Activated naive CD4-positive, alpha-beta T cell treated with anti-CD3 and anti-CD28 coated beads for 36 hours (primary cell): ENCODE measurements at places on chromosomes 5 and 9. TPM values are rescaled to one million over a fixed set of nuclear protein-coding genes. Genes with fewer than 3 reads are reported as not detected.

- H3K27me3 ChIP-seq: peaks cover 3% of the 10 kb centered on the region
- H3K4me3 ChIP-seq: no peak overlapping the region
- H3K36me3 ChIP-seq: no peaks in the 10 kb centered on the region
- no peak for DNase-seq
- H3K4me1 ChIP-seq: peaks cover 2% of the 10 kb centered on the region
Measured at GRCh38 chr9:134175808-134176598, 11.6 kb upstream of the RNU6ATAC start.

IL13 gene
- 0.24 TPM for total RNA-seq

GRCh38 chr9:134531220-134531970, 110.2 kb upstream of the COL5A1 start:
- H3K4me3 ChIP-seq: no peak overlapping the region
- H3K4me1 ChIP-seq: no peaks in the 10 kb centered on the region
- H3K27ac ChIP-seq: no peak overlapping the region
- no peaks in the 10 kb centered on the region for H3K36me3 ChIP-seq

SLC24A2 gene
- not detected for total RNA-seq

DNA sequence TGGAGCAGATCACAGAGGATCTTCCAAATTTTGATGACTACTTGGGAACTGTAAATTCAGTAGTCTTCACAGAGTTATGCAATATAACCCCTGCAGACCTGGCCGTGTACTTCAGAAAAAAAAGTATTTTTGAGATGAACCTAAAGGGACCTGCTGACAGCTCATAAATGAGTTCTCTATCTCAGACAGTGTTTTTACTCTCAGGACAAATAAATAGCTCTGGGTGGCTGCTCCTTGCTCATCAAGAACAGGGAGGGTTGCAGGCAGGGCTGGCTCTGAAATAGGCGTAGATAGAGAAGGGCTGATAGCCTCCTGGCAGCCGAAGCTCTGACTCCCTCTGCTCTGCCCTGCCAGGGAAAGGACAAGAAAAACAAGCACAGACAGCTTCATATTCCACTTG, 64.8 kb downstream of the PLAC8L1 start:
- no peaks in the 10 kb centered on the region for H3K36me3 ChIP-seq
- peaks cover 3% of the 10 kb centered on the region for H3K27me3 ChIP-seq
- no peak overlapping the region for H3K4me3 ChIP-seq
- DNase-seq: no peak
- no peaks in the 10 kb centered on the region for H3K4me1 ChIP-seq

- no peak overlapping the region for H3K4me3 ChIP-seq
- H3K36me3 ChIP-seq: no peaks in the 10 kb centered on the region
- no peaks in the 10 kb centered on the region for H3K27me3 ChIP-seq
- no peak overlapping the region for H3K27ac ChIP-seq
- peaks cover 3% of the 10 kb centered on the region for H3K4me1 ChIP-seq
Measured at GRCh38 chr5:56725711-56726411, 89.5 kb upstream of the MAP3K1 start.

DNA sequence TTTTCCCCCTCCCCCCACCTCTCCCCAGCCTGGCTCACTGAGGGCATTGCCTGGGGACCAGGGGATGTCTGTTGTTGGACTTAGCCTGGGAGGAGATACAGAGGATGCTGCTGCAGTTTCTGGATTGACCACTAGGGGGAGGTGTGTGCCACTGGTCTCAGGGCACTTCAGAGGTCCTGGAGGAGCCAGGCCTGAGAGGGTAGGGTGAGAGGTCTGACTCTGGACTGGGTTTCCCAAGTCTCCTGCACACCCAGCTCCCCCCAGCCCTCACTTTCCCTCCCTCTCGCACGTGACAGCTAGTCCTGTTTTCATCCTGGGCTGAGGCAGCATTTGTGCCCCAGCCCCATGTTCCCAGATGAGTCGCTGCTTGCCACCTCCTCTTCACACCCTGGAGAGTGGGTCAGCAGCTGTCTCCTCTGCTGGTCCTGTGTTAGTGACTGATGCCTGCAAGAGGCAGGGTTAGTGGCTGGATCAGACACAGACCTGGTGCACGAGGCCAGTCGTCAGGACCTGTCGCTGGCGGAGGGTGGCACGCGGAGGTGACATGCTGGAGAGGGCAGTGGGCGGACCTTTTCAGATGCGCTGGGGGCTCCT, 4.4 kb downstream of the IL3 start:
- H3K36me3 ChIP-seq: no peaks in the 10 kb centered on the region
- no peak overlapping the region for H3K27ac ChIP-seq
- DNase-seq: peak; percentile 91
- H3K4me1 ChIP-seq: peaks cover 13% of the 10 kb centered on the region
- H3K27me3 ChIP-seq: no peaks in the 10 kb centered on the region

DNA sequence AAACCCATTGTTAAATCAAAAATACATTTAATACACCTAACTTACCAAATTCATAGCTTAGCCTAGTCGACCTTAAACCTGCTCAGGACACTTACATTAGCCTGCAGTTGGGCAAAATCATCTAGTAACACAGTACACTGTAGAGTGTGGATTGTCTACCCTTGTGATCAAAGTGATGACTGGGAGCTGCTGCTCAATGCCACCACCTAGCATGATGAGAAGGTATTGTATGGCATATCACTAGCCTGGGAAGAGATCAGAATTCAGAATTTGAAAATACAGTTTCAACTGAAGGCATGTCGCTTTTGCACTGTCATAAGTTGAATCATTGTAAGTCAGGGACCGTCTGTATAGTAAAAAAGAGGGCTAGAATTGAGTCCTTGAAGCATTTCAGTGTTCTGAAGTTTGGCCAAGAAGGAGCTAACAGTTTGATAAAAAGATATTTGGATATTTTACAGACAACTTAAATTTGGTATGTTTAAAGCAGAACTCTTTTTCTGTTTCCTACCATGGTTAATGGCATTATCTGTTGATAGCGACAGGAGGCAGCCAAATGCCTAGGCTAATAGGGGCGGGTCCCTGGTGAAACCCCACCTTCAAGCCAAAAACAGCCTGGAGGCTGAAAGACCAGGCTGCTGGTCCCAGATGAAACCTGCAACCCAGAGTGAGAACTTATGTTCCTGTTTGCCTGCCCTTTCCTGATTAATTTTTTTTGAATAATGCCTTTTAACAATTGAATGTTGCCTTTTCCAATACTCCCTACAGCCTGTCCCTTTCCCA, 23.0 kb downstream of the SMIM15 start:
- H3K27ac ChIP-seq: no peak overlapping the region
- no peak for DNase-seq
- H3K27me3 ChIP-seq: no peaks in the 10 kb centered on the region
- H3K4me1 ChIP-seq: no peaks in the 10 kb centered on the region
- peaks cover 2% of the 10 kb centered on the region for H3K36me3 ChIP-seq

DNA sequence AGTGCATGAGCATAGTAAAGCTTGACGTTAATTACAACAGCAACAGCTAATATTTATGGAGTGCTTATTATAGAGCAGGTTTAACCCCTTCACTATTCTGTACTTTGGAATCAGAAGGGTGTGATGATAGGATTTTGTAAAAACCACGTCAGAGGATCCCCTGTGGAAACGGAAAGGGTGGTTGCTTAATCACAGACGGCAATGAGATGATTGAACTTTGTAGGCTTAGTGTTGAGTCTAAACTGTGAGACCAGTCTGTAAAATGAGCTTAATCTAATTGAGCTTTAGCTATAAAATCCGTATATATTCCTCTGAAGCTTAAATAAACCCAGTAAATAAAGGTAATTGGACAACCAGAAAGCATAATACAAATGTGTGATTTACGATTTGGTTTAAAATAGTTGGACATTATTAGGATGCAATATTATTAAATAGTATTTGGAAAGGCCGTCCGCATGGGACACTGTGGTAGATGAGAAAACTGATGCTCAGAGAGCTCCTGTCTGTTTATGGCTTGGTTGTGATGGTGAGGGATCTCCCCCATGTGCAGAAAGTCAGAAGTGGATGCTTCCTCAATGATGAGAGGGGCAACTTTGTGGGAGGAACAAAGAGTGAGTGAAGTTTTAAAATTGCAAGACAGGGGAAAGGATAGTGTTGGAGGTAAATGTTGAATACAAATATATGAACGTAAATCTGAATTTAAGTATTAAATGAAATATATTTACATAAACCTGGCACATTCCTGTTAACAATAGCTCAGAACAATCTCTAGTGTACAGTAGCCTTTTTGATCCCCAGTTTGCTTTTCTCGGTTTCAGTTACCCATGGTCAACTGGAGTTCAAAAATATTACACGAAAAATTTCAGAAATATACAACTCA, 23.4 kb upstream of the SCGB3A2 start:
- no peak overlapping the region for H3K4me3 ChIP-seq
- H3K4me1 ChIP-seq: no peaks in the 10 kb centered on the region
- no peaks in the 10 kb centered on the region for H3K36me3 ChIP-seq
- H3K27me3 ChIP-seq: peaks cover 3% of the 10 kb centered on the region
- no peak overlapping the region for H3K27ac ChIP-seq

DNA sequence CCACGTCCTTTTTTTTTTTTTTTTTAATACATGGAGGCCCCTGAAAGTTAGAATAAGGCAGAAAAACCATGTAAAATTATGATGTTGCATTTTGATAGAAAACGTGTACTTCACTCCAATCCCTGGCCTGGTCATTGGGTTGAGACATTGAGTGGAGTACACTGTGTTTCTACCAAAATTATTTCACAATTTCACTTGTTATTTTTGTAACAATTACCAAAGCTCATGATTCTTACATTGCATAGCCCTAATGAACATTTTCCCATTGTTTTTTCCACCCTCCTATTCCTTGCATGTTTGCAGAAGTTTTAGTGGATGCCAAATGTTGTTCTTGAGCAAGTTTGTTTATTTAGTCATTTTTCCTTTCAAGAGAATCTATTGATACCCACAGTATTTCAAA, 21.9 kb downstream of the MAMDC2 start:
- no peak overlapping the region for H3K27ac ChIP-seq
- no peak overlapping the region for H3K4me3 ChIP-seq
- no peak for DNase-seq
- H3K27me3 ChIP-seq: peaks cover 19% of the 10 kb centered on the region

GRCh38 chr9:101409079-101409477, 10.4 kb downstream of the ZNF189 start:
- H3K27me3 ChIP-seq: no peaks in the 10 kb centered on the region
- H3K4me1 ChIP-seq: peaks cover 6% of the 10 kb centered on the region
- H3K36me3 ChIP-seq: peaks cover 81% of the 10 kb centered on the region
- DNase-seq: no peak
- no peak overlapping the region for H3K4me3 ChIP-seq
- no peak overlapping the region for H3K27ac ChIP-seq

HSPB3 gene
- not detected for total RNA-seq

DNA sequence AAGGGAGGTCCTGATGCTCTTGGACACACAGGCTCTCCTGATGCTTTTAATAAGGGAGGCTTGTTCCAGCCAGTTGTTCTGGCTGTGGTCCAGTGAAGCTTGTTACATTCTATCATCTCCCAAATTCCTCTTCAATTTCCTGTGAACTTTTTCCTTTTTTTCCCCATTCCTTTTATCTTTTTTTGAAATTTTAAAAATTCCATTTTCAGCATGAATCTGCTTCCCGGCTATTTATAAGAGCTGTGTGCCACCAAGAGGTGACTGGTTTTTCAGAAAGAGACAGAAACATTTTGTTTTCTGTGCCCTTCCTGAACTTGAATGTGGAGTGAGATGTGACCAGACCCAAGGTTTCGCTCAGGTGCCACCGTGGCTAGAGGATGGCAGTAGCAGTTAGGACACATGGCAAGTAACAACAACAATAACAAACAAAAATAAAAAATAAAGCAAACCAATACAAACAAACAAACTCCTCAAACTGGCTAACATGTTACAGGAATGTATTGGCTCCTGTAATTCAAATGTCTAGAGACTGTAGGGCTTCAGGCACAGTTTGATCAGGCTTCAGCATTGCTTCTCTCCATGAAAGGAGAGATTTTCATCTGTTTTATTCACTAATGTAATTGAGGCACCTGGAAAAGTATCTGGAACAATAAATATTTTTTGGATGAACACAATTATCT, 121.1 kb downstream of the BOD1 start:
- H3K4me1 ChIP-seq: no peaks in the 10 kb centered on the region
- no peak for DNase-seq
- H3K4me3 ChIP-seq: no peak overlapping the region
- H3K27me3 ChIP-seq: peaks cover 6% of the 10 kb centered on the region
- no peaks in the 10 kb centered on the region for H3K36me3 ChIP-seq

DNA sequence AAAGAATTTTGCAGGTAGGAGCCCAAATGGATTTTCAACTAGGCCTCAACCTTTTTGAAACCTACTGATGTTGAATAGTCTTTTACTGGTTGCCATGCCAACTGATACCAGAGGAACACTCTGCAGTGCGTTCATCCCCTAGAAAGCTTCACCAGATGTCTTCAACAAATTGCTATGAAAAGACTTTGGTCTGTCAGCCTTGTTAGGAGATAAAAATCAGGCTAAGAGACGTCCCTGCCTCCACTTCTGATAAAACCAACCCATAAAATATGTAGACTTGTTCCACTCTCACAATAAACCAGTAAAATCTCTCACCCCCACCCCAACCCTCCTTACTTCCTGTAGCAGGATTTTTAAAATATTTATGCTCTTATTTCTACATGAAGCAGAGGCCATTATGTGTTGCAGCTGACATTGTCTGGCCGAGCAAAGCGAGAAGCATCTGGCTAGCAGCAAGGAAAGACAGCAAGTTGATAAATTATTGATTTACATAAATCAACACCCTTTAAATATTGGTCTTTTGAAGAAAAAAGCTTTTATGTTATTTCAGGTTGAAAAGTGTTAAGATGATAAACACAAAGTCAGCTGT, 428.7 kb downstream of the ISL1 start:
- H3K36me3 ChIP-seq: no peaks in the 10 kb centered on the region
- no peak for DNase-seq
- H3K27ac ChIP-seq: no peak overlapping the region
- no peak overlapping the region for H3K4me3 ChIP-seq

DNA sequence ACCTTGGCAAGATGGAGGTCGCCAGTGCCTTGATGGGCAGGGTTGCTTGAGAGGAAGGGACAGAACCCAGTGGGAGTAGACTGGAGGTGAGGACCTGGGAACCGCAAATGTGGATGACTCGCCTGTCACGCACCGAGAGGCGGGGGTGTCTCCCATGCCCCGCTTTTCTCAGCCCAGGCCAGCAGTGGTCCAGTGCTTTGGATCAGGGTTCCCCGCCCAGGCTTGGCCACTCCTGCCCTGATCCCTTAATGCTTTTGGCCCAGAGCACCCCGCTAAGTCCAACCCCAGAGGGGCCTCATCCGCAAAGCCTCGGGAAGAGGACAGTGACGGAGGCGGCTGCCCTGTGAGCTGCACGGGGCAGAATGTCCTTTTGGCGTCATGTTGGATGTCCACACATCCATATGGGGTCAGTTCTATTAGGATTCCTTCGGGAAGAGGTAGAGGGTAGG, 2.4 kb downstream of the MRPS2 start:
- peaks cover 25% of the 10 kb centered on the region for H3K36me3 ChIP-seq
- DNase-seq: no peak
- peaks cover 3% of the 10 kb centered on the region for H3K27me3 ChIP-seq

GRCh38 chr9:81079055-81079454, 610.3 kb downstream of the TLE1 start:
- no peaks in the 10 kb centered on the region for H3K36me3 ChIP-seq
- H3K4me1 ChIP-seq: no peaks in the 10 kb centered on the region
- H3K4me3 ChIP-seq: no peak overlapping the region
- H3K27me3 ChIP-seq: no peaks in the 10 kb centered on the region

SAPCD2 gene
- total RNA-seq: 3.8 TPM

GRCh38 chr9:86659413-86660046, 287.8 kb downstream of the GAS1 start:
- no peak overlapping the region for H3K4me3 ChIP-seq
- H3K4me1 ChIP-seq: no peaks in the 10 kb centered on the region
- H3K27ac ChIP-seq: no peak overlapping the region
- no peaks in the 10 kb centered on the region for H3K36me3 ChIP-seq
- no peak for DNase-seq

KLF4 gene
- 3.4 TPM for total RNA-seq
